ENCODE measurements at places on chromosomes 7 and 10.

GRCh38 chr10:6009150-6009549 is 31.8 kb upstream of the IL15RA start:
- no peak for DNase-seq

DNA sequence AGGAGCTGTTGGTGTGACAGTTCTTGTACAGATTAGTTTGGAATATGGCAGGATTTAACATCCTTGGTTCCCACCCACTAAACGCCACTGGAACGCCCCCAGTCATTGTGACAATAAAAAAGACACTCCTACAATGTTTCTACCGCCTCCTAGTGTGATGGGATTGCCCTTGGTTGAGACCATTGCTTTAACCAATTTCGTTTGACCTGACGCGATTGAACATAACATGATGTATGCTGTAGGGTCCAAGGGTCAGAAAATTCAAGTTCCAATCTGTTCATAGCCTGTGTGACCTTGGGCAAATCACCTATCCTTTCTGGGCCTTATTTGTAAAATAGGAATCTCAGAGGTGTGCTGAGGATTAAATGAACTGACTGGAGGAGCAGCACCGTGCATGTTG is 12.5 kb downstream of the MXI1 start:
- DNase-seq = no peak

DNA sequence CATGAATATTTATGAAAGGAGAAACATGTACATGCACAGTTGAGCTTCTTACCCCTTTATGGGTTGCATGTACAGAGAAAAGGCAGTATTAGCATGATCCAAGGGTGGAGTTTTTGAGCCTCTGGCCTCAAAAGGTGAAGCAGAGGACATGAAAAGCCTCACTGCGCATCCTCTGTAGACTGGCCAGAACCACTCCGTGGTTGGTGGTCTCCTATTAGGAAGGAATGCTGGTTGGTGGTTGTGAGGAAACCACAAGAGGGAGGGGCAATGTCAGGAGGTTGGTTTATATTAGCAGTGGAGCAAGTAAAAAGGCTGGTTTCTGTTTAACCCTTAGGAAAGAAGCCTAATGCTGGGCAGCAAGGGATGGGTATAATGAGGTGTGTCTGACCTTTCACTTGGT is 37.5 kb downstream of the AHCYL2 start:
- DNase-seq = no peak

- DNase-seq = no peak
Observed at GRCh38 chr7:94382746-94383145, 11.9 kb upstream of the COL1A2 start.

DNA sequence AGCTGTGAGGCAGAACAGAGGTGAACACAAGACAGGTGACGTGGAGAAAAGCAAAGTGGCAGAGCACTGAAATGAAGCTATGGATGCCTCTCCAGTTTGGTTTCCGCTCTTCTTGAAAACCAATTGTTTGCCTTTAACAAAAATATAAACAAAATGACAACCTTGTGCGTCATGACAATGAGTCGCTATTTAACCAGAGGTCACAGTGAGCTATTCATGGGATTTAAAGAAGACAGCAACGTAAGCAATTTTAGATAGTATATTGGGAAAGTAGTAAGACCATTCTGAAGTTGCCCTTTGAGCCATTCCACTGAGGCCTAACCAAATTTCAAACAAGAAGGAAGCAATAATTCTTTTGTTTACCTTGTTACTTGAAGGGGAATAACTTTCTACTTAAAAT is 15.2 kb upstream of the LRRTM3 start:
- DNase-seq = no peak

- DNase-seq = no peak
Observed at GRCh38 chr7:156614434-156615264, 25.9 kb upstream of the RNF32 start.

- peak; percentile 11 for DNase-seq
Observed at GRCh38 chr10:50554995-50555568, 68.7 kb downstream of the SGMS1 start.

DNA sequence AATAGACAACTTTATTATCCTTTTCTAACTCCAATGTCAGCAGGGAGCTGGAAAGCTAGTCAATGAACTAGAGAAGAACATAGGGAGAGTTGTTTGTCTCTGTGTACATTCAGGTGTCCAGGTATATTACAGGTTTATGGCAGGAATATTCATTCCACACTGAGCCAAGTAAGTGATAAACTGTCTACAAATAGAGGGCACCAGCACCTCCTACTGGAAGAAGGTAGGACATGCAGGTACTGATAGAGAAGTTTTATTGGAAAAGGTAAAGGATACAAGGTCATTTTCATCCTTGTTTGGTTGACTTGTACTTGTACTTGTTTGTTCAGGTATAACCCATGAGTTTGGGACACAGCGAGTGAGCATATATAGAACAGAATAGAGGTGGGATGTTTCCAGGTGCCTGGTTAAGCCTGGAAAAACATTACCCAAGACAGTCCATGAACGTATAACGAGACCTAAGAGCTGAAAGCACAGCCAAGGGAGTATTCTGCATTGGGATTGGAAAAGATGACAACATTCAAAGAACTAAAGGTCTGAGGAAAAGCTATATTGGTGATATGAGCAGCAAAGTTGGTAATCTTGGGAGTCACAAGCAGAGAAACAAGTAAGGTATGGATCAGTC is 61.4 kb upstream of the PPP1R3C start:
- DNase-seq = peak; percentile 71

- peak; percentile 65 for DNase-seq
Observed at GRCh38 chr7:122310119-122311021, 5.8 kb upstream of the FEZF1 start.

DNA sequence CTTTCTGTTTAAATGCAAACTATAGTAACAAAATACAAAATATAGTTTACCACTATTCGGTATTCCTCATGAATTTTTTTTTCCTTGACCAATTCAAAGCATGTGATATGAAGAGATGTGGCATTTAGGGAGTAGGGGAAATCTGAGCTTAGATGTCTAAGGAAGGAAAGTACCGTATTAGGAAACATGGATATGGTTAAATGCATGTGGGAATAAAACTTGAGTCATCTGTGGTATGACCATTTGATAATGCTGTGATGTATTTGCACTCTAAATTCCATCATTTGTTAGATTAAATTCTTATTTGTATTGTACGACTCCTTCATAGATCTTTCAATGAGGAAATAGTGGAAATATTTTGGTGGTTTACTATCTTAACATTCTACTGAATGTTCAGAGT is 19.7 kb downstream of the AHR start:
- DNase-seq = no peak

- no peak for DNase-seq
Observed at GRCh38 chr7:53062796-53063195, 27.4 kb downstream of the POM121L12 start.

DNA sequence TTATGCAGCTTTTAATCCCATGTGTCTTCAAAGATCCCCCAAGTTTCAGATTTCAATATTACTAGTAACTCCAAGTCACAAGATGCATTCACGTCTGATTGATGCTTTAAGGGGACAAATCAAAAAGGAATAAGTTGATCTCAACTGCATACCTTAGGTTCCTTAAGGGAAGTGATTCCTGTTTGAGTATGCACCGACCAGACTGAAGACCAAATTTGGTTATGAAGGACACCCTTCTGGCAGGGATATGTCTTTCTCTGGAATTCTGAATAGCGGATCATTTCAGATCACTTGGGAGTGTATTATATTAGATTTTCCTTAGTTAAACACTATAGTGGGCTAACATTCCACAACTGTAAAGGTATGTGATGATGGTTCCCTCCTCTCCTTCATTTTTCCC is 4.3 kb downstream of the KIF5B start:
- no peak for DNase-seq

DNA sequence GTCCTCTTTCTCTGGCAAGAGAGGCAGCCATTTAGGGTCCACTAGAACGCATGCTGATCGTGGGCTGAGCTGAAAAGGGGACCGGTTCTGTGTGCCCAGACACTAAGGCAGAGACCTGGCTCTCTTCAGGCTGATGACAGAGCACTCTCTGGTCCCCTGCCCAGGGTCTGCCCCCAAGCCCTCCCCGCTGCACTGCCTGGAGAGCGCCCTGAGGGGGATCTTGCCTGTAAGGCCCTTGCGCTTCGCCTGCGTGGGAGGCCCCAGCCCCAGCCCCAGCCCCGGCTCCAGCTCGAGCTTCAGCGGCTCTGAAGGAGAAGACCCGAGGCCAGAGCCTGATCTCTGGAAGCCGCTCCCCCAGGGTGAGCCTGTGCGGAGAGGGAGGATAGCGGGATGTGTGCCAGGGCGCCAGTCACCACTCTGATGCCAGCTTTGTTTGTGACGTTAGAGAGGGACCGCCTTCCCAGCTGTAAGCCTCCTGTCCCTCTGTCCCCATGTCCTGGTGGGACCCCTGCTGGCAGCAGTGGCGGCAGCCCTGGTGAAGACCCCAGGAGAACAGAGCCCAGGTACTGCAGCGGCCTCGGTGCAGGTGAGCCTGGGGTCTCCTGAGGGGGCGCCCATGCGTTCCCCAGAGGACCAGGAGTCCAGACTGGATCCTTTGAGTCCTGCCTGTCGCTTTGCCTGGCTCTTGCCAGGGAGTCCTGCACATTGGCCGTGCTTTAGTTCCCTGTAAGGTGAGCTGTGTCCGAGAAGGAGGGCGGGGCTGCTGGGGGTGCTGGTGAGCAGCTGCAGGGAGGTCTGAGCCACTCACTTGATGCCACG is 43.2 kb downstream of the ZNF467 start:
- no peak for DNase-seq

GRCh38 chr7:23445326-23445725 is 25.0 kb downstream of the IGF2BP3 start:
- DNase-seq = no peak

DNA sequence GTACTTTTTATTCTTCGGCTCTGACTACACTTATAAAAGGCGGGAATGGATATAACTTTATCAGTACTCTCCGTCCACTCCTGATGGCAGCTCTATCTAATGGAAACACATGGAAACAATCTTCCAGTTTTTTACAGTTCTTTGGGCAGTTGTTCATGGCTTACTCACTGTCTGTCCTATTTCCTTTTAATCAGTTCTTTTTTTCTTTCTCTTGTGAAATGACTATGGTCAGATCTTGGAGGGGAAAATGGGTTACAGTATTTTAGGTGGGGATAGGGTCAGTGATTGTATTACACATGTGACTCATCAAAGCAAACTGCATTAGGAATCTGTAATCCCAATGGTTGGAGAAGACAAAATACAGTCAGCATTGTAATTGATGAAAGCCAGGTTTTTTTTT is 112.4 kb downstream of the BICC1 start:
- no peak for DNase-seq

DNA sequence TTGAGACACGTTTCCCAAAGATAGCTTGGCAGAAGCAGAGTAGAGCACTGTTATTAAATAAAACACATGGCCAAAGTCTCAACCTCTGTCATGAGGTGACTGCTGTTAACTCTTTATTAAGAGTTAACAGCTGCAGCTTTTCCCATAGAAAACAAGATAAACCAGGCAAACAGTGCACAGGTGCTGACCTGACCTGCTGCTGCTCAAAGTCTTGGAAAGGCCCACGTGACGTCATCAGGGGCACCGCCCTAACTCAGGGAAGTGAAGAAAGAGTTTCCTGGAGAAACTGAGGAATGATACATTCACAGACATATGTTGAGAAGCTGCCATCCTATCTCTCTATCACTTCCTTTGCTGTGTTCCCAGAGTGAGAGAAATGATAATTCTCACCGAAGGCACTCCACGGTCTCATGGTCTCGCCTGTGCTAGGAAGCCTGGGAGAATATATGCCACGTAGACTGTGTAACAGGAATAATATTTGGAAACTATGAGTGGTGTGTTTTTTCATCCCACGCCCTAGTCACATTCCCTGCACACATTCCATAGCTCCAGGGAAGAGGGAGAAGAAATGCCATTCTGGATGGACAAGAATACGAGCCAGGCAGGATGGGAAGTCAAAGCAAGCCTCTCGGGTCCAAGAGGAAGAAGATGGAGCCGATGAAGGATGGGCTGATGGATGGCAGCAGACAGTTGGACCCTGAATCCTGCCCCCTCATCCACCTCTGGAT is 146.2 kb upstream of the NFE2L3 start:
- DNase-seq = no peak

DNA sequence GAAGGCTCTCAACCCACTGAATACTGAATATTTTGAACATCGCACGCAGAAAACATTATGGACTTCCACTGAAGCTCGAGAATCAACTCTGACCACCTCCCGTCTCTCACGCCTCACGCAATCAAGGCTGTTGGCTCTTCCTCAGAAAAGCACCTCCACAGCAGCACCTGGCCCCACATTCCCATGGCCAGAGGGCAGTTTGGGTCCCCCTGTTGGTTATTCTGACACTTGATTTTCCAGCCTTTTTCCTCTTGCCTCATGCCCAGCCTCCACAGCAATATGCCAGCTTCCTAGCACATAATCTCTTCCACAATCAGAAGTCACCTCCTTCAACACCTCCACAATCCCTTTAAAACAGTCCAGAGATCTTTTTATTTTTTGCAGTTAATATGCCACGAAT is 55.9 kb downstream of the SVOPL start:
- DNase-seq = peak; percentile 82

DNA sequence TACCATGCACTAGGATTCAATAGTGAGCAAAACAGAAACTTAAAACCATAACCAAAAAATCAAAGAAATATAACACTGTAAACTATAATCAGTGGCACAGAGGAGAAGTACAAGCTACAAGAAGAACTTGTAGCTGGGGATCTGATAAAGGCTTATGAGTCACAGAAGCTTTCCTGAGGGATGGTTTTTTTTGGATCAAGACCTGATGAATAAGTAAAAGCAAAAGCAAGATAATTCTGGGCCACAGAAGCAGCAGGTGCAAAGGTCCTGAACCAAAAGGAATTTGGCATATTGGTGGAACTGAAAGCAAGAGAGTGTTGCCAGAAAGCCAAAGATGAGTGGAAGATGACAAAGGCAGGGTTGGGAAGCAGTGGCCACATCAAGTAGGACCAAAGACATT is 37.4 kb upstream of the BET1 start:
- no peak for DNase-seq

GRCh38 chr10:101070098-101070497 is 8.3 kb downstream of the KAZALD1 start:
- no peak for DNase-seq

GRCh38 chr7:34687529-34687928 is 29.5 kb downstream of the NPSR1 start:
- no peak for DNase-seq

- no peak for DNase-seq
Observed at GRCh38 chr7:108421720-108422331, 34.4 kb downstream of the NRCAM start.

- peak; percentile 36 for DNase-seq
Observed at GRCh38 chr7:27842094-27842692, 102.2 kb downstream of the TAX1BP1 start.

- no peak for DNase-seq
Observed at GRCh38 chr7:135210888-135211178, 493 bp downstream of the WDR91 start.

DNA sequence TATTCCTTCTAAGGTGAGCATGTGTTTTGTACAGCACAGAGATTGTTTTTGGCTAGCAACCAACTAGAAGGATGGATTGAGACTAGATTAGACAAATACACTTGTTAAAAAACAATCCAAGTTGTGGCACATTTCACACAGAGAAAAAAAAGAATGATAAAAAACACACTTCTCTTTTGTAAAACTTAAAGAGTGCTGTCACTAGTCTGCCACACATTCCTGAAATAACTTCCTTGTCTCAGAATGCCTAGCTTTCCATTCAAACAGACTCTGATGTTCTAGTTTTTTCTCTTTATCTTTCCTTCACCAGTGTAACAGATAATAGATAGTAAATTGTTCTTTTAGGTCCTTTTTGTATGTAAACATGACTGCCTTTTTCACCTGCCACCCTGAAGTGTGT is 11.4 kb downstream of the DLD start:
- no peak for DNase-seq

GRCh38 chr7:101767544-101767943 is 49.9 kb upstream of the CUX1 start:
- DNase-seq = no peak

GRCh38 chr7:45973725-45974532 is 52.9 kb upstream of the IGFBP3 start:
- no peak for DNase-seq
